ENCODE measurements at places on chromosomes 13 and 19.

DNA sequence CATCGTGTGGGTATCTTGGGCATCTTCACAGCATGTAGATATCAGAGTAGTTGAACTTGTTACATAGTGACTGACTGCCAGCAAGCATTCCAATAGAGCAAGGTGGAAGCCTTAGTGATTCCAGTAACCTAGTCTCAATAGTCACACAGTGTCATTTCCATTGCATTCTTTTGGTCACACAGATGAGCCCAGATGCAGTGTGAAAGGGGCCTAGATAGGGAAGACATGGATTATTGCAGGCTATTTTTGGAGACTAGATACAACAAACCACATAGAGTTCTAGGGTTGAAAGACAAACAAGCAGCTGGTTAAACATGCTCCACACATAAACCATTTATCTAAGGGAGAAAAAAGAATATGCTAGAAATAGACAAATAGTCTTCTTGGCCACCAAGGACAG is 553.5 kb downstream of the DCT start:
- no peak for DNase-seq

DNA sequence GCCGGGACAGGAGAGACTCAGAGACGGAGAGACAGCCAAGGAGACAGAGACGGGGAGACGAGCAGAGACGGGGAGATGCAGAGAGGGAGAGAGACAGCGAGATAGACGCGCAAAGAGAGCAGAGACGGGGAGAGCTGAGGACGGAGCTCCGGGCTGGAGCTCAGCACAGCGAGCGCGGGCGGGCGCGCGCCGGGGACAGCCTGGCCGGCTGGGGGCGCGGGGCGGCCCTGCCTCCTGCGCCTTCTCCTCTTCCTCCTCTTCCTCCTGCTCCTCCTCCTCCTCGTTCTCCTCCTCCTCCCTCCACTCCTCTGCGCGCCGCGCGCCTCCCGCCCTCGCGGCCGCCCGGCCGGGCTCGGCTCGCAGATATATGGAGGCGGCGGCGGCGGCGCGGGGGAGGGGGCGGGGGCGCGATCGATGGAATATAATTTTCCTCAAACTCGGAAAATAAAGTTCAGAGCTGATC is at the start of gene ERFL:
Gene ERFL (minus strand): TSS at position 229 of the 463 bp plus-strand sequence. CDS start 15,530 bp downstream, outside the sequence.
- peak; percentile 34 for DNase-seq

DNA sequence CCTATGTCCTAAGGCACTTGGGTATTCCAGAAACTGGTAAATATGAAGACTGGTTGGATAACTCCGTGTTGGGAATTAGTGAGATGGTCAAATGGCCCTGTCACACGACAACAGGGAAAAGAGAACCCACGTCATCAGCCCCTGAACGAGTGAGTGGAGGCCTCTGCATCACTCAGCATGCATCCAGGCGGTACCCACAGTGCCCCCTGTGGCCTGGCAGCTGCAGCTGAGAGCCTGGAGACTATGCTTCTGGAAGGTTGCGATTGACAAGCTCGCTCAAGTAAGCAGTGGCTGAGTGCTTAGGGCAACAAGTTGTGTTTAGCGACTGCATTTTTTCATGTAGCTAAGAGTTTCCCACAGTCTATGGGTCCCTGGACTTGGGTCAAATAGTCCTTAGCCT is 55.9 kb downstream of the COL4A2 start:
- DNase-seq: no peak

DNA sequence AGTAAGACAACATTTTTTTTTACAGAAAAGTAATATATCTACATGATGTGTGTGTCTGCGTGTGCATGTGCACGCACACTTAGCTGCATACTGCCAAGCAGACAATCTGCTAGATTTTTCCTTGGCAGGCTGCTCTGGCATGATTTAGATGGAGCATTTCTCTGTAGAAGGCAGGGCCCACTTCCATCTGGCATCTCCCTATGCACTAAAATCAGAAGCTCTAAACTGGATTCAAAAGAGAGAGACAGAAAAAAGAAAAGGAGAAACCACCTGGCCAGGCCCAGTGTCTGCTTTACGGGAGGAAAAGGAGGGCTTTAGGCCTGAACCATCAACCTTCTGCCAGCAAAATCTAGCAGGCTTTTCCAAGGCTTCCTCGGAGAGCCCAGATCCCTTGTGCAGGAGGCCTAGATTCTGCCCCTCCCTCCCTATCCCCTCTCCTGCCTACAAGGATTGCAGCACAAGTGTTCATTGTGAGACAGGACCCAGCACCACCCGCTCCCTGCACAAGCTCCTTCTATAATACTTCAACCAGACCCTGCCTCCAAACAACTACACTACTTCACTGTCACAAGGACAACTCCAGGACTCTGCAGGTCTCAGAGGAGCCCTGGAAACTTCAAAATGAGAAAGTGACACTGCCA is 99.3 kb downstream of the DOCK9 start:
- no peak for DNase-seq

DNA sequence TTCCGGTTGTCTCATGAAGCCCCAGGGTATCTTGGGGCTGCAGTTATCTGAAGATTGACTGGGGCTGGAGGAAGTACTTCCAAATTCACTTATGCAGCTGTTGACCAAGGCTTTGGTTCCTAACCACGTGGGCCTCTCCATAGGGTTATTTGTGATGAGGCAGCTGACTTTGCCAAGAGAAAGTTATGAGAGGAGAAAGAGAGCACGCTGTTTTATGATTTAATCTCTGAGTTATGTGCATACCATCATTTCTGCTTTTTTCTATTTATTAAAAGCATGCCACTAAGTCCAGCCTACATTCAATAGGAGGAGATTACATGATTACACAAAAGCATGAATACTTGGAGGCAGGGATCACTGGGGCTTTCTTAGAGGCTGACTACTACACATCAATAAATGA is 215.5 kb downstream of the NHLRC3 start:
- DNase-seq: no peak

DNA sequence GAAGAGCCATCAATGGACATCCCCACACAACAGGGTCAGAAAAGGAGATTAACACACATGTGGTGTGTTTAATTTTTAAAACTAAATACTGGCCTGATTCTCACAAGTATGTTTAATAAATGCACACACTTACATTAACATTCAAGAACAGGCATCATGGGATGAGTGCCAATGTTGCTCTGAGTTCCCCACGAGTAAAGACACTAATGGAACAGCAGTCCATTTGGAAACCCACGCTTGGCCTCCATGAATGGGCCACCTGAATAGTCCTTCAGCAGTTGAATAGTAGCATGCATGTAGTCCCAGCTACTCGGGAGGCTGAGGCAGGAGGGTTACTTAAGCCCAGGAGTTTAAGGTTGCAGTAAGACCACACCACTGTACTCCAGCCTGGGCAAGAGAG is 195.2 kb upstream of the IPO5 start:
- no peak for DNase-seq

DNA sequence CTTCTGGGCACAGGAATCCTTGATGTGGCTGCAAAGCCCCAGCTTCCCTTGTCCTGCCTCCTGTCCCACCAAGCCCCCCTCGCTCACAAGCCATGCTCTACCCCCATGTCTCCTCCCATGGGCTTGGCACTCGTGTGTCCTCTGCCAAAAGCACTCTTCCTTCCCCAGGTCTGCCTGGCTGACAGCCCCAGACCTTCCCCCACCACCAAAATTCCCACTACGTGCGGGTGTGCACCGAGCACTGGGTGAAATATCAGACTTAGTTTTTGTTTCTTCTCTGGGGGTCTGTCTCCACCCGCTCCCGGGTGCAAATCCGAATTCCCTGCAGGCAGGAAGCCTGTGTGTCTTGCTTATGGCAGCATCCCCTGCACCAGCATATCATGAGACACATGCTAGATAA is 5.9 kb upstream of the VSTM2B start:
- no peak for DNase-seq

GRCh38 chr13:24662195-24663088 is 17.8 kb upstream of the ATP12A start:
- DNase-seq: no peak

DNA sequence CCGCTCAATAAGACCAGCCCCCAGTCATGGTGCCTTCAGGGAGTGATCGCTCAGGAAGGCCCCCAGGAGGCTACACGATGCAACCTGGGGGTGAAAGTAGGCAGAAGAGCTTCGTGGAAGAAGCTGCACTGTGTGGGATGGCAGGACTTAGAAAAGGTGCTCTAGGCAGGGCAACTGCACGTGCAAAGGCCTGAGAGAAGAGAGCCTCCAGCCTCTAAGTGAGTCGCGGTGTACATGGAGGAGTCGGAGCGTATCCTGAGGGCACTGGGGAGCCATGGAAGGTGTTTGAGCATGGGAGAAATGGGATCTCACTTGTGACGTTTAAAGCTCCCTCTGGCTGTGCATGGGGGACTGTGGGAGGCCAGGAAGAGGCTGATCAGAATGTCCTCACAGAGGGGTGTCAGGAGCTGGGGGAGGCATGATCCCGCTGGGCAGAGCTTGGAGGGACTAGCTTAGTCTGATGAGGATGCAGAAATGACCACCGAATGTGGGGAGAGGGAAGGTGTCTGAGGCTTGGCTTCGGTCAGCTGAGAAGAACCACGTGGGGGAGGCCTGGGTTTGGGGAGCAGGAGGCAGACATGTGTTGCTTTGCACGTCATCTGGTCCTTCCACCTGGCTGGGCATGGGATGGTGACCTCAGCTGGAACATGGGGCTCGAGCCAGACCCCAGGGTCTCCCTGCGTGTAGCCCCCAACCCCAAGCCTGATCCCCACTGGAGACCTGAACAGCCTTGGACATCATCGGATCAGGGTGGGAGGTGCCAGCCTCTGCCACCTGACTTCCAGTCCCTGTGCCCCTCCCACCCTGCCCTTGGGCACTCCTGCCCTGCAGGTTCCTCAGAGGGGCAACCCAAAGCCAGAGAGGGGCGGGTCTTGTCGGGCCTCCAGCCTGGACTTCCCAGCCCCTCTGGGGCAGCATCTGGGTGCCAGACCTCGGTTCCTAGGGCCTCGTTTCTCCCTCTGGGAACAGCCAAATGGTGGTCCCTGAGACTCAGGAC is 1.1 kb downstream of the APC2 start:
- no peak for DNase-seq

- no peak for DNase-seq
Measured at GRCh38 chr13:79121286-79121685, 284.8 kb downstream of the RBM26 start.

DNA sequence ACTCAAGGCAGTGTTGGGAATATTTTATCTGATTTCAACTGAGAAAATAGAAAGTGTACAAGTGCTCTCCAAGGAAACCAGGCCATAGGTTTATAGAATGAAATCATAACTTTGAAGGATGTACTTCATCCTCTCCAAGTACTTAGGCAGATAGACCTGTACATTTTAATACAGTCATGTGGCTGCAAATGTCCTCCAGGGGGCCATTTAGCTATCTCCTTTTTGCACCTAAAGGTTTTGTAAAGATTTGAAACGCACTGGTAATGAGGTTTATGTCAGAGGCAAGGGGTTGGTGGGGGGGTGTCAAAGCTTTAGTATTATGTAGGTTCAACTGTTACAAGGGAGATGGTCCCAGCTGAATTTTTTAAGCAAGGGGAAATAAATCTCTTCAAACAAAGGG is 364.4 kb downstream of the DCT start:
- DNase-seq: no peak

- DNase-seq: no peak
Measured at GRCh38 chr13:71831716-71832115, 35.3 kb downstream of the DACH1 start.

DNA sequence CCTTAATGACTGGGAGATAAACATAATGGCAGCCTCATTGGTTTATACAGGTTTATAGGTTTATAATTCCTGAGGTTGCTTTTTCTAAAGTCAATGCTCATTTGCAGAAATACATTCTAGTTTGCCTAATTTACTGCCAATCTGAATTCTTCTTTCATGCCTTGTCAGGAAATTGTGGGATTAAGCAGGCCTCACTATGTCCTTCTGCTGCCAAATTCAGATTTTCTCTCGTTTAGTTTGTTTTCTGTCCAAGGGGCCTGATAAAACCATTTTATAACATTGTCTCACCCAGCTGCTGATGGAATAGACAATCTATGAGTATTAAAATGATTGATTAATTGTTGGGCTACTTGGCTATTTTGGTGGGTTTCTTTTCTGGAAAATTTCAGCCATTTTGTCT is 42.4 kb upstream of the OBI1 start:
- DNase-seq: no peak

GRCh38 chr13:98927951-98928927 is 49.6 kb downstream of the DOCK9 start:
- DNase-seq: no peak

GRCh38 chr13:79282508-79282907 is 123.5 kb downstream of the RBM26 start:
- no peak for DNase-seq

- no peak for DNase-seq
Measured at GRCh38 chr13:73633817-73634460, 500.3 kb downstream of the KLF12 start.

GRCh38 chr19:8666814-8667405 is 31.7 kb downstream of the ACTL9 start:
- no peak for DNase-seq

GRCh38 chr13:78566631-78567030 is 36.7 kb downstream of the POU4F1 start:
- no peak for DNase-seq

DNA sequence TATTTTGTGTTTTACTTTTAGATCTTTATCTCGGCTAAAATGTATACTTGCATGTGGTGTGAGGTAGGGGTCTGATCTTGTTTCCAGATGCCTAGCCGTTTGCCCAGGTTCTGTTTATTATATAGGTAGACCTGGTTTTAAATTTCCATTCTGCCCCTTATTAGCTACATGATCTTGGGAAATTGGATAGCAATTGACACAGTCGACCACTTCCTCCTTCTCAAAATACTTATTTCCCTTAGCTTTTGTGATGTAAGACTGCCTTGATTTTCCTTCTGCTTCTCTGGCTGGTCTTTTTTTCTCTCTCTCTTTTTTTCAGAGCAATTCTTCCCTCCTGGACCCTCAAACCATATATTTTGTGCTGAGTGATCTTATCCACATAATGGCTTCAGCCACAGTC is 3.0 kb upstream of the PGLYRP1 start:
- DNase-seq: no peak

DNA sequence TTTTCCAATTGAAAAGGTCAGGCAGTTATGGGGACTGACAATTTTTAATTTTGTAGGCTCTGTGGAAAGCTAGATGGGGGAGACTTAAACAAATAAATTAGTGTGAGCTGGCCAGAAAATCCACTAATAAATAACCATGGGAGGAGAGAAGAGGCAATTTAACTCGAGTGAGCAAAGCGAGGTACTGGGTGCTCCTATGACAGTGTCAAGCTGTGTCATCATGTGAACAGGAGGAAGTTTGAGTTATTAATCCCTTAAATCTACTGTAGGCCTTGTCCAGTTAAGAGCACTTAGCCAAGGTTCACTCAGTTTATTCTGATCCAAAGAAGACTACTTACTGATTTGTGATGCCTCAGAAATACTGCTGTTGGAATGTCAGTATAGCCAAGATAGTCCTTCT is 122.8 kb downstream of the OXGR1 start:
- DNase-seq: no peak

GRCh38 chr13:30088312-30088855 is 219.0 kb downstream of the KATNAL1 start:
- DNase-seq: no peak

- DNase-seq: peak; percentile 57
Measured at GRCh38 chr13:52159159-52159982, at the start of gene NEK3. TSS of gene NEK3 (minus strand) at chr13:52159597. CDS start at chr13:52156191, 3,406 bp downstream.

- no peak for DNase-seq
Measured at GRCh38 chr19:8129061-8129618, 20.3 kb downstream of the FBN3 start.

GRCh38 chr19:30227012-30227621 is 145.1 kb upstream of the ZNF536 start:
- DNase-seq: no peak
